Left ventricle myocardium inferior (tissue), 1 donor: ENCODE measurements at places on chromosomes 6 and 20. TPM values are rescaled to one million over a fixed set of nuclear protein-coding genes. Genes with fewer than 3 reads are reported as not detected.

PACSIN1 gene
- 15.2 TPM for total RNA-seq

CST2 gene
- total RNA-seq, result not detected

DNA sequence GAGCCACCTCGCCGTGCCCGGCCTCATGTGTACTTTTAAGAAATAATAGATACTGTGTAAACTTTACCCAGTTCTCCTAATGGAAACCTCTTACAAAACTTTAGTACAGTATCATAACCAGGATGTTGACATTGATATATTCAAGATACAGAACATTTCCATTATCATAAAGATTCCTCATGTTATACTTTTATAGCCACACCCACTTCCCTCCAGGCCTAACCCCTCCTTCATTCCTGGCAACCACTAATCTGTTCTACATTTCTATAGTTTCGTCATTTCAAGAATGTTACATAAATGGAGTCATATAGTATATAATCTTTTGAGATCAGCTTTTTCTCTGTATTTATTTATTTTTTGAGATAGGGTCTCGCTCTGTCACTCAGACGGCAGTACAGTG lies 52.6 kb upstream of the SALL4 start:
- H3K36me3 ChIP-seq, result no peaks in the 10 kb centered on the region
- H3K4me3 ChIP-seq, result no peak overlapping the region
- H3K27me3 ChIP-seq, result peaks cover 29% of the 10 kb centered on the region

GRCh38 chr6:82711971-82712370 lies 348.4 kb downstream of the TPBG start:
- no peak for DNase-seq
- H3K4me1 ChIP-seq, result peaks cover 8% of the 10 kb centered on the region
- no peaks in the 10 kb centered on the region for H3K36me3 ChIP-seq
- peak overlapping the region; percentile 32 for H3K27ac ChIP-seq
- H3K27me3 ChIP-seq, result no peaks in the 10 kb centered on the region

DNA sequence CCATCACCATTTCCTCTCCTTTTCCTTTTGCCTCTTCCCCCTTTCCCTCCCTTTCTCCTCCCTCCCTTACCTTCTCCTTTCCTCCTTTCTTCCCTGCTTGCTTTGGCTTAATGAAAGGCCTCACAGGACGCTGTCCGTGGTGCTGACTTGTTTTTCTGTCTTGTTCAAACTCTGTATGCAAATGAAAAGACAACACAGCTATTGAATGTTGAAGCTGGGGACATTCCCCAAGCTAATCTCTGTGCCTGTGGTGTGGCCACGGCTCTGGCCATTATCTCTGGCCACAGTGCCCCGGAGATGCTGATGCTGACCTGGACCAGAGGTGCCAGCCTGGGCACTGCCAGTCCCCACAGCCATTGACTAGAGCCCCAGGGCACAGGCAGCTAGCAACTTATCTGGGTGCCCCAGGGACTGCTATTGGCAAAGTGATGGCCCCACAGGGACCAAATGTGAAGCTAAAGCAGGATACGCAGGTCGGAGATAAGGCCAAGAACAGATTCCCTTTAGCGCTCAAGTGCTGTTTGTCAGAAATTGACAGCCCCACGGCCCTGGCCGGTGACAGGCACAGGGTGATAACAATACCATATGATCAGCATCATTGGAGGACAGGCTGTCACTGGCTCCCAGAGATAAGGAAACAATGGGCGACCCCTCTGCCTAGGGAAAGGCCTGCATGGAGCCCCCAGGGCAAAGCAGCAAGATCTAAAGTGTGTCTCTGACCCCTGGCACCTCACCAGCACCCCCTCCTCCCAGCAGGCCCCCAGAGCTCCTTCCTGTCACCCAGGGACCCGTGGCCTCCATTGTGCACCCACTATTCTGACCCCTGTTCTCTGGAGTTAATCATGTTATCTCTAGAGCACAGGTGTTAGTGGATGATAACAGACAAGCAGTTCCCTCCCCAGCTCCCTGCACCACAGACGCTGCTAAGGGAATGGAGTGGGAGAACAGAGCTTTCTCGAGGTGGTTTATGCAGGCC lies 31.6 kb upstream of the SLC32A1 start:
- peaks cover 66% of the 10 kb centered on the region for H3K27me3 ChIP-seq
- no peaks in the 10 kb centered on the region for H3K4me1 ChIP-seq
- peak; percentile 20 for DNase-seq
- no peak overlapping the region for H3K4me3 ChIP-seq

DNA sequence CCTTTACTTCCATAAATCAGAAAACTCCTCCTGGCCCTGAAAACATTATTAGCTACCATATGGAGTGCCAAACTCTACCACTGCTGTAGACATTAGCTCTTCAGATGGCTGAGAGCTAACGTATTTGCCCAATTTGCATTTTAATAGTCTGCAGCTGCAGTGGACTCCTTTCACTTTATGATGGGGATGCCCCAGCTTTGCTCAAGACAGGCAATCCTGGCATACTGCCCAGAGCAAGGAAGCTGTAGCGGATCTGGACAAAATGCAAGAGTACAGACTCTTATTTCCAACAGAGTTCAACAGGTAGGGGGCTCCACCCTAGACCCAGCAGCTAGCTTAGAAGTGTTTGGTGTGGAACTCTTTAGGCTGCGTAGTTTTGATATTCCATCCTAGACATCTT lies 246.7 kb downstream of the FOXC1 start:
- H3K36me3 ChIP-seq, result no peaks in the 10 kb centered on the region
- no peaks in the 10 kb centered on the region for H3K27me3 ChIP-seq
- no peak overlapping the region for H3K27ac ChIP-seq
- H3K4me3 ChIP-seq, result no peak overlapping the region
- no peak for DNase-seq
- H3K4me1 ChIP-seq, result no peaks in the 10 kb centered on the region

DNA sequence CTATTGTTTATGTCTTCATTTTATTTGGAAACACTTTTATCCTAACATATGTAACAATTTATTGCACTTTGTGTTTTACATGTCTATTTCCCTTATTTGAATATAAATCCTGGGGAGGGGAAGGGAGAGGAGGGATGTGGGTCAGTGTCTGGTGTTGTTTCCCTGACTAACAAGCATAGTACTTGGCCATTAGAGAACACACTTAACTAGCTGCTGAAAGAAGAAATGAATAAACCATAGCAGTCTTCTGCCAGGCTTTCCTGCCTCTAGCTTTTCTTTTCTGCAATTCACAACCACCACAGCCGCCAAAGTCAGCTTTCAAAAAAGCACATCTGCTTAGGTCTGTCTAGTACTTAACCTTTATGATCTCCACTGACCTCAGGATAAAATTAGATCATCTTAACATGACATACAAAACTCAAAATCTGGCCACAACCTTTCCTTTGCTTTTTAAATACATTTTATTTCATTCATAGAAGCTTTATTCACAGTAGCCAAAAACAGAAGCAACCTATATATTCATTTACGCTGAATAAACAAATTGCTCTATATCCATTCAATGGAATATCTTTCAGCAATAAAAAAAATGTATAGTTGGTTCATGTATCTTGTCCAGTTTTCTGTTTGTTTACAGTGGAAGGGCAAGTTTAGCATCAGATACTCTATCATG lies 16.3 kb downstream of the PDSS2 start:
- H3K27me3 ChIP-seq, result no peaks in the 10 kb centered on the region
- H3K4me3 ChIP-seq, result no peak overlapping the region
- peaks cover 6% of the 10 kb centered on the region for H3K36me3 ChIP-seq
- no peak for DNase-seq

GRCh38 chr6:35562060-35562459 lies 49.4 kb upstream of the TULP1 start:
- H3K27ac ChIP-seq, result no peak overlapping the region
- no peak overlapping the region for H3K4me3 ChIP-seq
- H3K36me3 ChIP-seq, result no peaks in the 10 kb centered on the region
- H3K27me3 ChIP-seq, result peaks cover 27% of the 10 kb centered on the region
- peaks cover 7% of the 10 kb centered on the region for H3K4me1 ChIP-seq
- no peak for DNase-seq

GRCh38 chr6:122799916-122800686 lies 11.0 kb downstream of the SMPDL3A start:
- H3K4me3 ChIP-seq, result no peak overlapping the region
- H3K36me3 ChIP-seq, result peaks cover 29% of the 10 kb centered on the region
- H3K27ac ChIP-seq, result no peak overlapping the region
- H3K27me3 ChIP-seq, result no peaks in the 10 kb centered on the region
- peaks cover 9% of the 10 kb centered on the region for H3K4me1 ChIP-seq

DNA sequence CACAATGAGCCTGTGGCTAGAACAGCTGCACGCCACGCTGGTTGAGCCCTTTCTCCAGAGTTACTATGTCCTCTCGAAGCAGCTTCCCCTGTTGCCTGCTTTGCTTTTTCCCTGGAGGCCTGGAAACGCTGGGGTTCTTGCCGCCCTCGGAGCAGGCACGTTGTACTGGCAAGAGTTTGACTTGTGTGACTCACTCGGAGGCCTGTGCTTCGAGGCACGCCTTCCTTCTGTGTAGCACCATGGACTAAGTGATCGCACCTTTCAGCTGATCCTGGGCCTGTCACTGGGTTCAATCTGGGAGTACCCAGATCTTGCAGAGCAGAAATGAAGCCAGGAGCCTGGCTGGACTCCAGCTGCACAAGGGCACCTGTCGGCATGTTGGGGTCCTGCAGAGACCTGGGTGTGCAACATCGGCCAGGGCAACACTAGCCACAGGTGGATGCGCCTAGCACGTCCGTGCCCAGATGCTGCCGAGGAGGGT lies 5.2 kb downstream of the INSM1 start:
- H3K4me3 ChIP-seq, result no peak overlapping the region
- H3K27me3 ChIP-seq, result peaks cover 98% of the 10 kb centered on the region
- H3K4me1 ChIP-seq, result peaks cover 13% of the 10 kb centered on the region
